ENCODE measurements at places on chromosomes 1 and 21. TPM values are rescaled to one million over a fixed set of nuclear protein-coding genes. Genes with fewer than 3 reads are reported as not detected.
A peak's percentile ranks its signal among the peaks of the same experiment; 100 is the strongest.

OR2T2 gene
- not detected for total RNA-seq

TNFSF4 gene
- 0.62 TPM for total RNA-seq

TIMM17A gene
- 54.4 TPM for total RNA-seq

KRTAP21-2 gene
- total RNA-seq: not detected

- no peak for DNase-seq
Observed at GRCh38 chr1:27176323-27176722, 21.4 kb upstream of the SLC9A1 start.

- DNase-seq: peak; percentile 43
Observed at GRCh38 chr1:193417403-193417802, 231.0 kb upstream of the B3GALT2 start.
